ENCODE measurements at places on chromosomes 16 and 17. TPM values are rescaled to one million over a fixed set of nuclear protein-coding genes. Genes with fewer than 3 reads are reported as not detected.

TNFSF13 gene
- polyA plus RNA-seq: not detected

DNA sequence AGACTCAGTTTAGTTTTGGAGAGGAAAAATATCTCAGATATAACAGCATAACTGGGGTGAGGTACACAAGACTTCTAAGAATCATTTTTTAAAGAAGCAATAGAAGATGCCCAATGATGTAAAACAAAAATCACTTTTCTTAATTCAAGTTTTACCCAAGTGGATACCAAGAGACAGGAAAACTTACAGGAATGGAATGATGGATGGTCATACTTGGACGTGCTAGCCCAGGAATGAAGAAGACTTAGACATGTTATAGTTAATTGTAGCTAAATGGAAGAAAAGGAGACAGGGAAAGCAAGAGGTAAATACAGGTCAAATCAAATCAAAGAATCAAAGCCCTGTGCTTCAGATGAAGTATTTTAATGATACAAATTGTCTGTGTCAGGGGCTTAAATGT is 312.7 kb upstream of the KCNJ16 start:
- DNase-seq: no peak

DHRS7C gene
- not detected for polyA plus RNA-seq

- DNase-seq: no peak
Measured at GRCh38 chr16:797120-797420, 3.5 kb downstream of the GNG13 start.

GRCh38 chr17:39808409-39808997 is 55.6 kb downstream of the IKZF3 start:
- DNase-seq: no peak

- DNase-seq: no peak
Measured at GRCh38 chr16:8614435-8615029, 7.0 kb upstream of the METTL22 start.

- no peak for DNase-seq
Measured at GRCh38 chr17:15943971-15944758, 765 bp upstream of the ADORA2B start.

- DNase-seq: no peak
Measured at GRCh38 chr17:40538936-40539705, 26.2 kb downstream of the CCR7 start.

DNA sequence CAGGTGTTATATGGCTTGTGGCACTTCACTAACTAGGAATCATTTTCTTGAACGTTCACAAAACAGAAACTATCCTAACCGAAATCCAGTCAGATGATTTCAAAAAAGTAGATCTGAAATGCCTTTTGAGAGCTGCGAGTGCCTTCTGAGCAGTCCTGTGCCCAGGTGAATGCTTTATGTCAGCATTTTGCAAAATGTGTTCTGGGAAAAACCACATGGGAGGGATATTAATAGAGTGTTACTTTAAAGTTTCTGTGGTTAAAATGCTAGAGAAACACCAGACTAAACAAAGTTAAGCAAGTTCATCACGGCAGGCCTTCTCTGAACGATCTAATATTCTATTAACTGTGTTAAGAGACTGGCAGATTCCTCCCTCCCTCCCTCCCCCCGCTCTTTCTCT is 15.8 kb upstream of the RGS9 start:
- DNase-seq: no peak

CCDC78 gene
- polyA plus RNA-seq: 0.53 TPM

DNA sequence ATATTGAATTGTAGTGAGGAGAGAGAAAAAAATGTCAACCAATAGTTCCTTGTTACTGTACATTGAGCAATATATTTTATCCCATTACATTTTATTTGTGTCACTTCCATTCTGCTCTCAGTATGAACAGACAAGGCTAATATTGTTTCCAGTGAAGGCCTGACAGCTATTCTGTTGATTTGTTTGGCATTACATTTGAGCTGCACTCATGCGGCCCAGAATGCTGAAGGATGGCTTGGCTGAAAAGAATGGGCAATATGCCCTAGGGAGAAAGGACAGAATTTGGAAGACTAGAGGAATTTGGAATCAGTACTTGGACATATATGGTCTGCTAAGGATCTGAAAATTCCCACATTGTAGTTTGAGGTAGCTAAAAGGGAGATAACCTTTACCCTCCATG is 1294.4 kb downstream of the CDH8 start:
- DNase-seq: no peak

GRCh38 chr16:24070851-24071250 is 185.3 kb upstream of the CACNG3 start:
- DNase-seq: no peak

- no peak for DNase-seq
Measured at GRCh38 chr17:79979816-79980215, 55.9 kb downstream of the TBC1D16 start.

DNA sequence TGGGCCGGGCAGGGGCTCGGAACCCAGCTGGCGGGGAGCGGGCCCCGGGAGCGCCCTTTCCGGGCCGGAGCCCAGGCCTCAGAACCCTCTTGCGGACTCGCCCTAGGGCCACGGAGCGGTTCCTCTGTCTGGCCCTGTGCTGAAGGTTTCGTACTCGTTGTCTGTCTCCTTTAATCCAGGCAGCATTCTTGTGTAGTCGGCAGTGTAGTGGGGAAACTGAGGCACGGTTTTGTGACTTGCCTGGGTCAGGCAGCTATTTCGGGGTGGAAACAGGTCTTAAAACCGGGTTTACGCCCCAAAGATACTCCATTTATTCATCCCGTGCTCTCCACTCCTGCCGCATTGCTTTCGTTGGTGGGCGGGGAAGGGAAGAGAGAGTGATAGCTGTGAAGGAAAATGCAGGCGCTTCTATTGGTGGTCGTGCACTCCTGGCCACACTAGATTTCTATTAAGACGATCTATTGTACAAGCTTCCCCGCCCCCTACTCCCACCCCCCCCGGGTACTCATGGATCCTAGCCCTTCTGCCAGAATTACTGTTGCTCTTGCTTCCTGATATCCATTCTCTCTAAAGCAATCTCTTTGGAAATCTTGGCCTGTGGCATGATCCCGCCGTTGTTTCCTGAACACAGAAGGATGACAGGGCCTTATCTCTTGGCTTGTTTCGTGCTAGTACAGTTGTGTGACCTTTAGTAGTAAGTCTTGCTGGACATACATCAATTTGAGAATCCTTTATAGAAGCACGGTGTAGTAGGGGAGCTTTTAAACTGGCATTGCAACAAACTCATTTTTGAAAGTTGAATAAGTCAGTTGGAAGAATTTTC is 751 bp downstream of the DCAF7 start:
- DNase-seq: no peak

ITGA2B gene
- 0.12 TPM for polyA plus RNA-seq

ODAD4 gene
- polyA plus RNA-seq: 0.10 TPM

ALDH3A1 gene
- 0.32 TPM for polyA plus RNA-seq

KRTAP9-2 gene
- not detected for polyA plus RNA-seq

- DNase-seq: no peak
Measured at GRCh38 chr17:35167666-35168065, 20.0 kb downstream of the UNC45B start.

GRCh38 chr17:19263641-19264051 is 26.5 kb downstream of the EPN2 start:
- DNase-seq: no peak

Data from CD8-positive, alpha-beta memory T cell (primary cell).